NCI-H774 (cell line): ENCODE measurements at places on chromosomes 1 and 21.

DNA sequence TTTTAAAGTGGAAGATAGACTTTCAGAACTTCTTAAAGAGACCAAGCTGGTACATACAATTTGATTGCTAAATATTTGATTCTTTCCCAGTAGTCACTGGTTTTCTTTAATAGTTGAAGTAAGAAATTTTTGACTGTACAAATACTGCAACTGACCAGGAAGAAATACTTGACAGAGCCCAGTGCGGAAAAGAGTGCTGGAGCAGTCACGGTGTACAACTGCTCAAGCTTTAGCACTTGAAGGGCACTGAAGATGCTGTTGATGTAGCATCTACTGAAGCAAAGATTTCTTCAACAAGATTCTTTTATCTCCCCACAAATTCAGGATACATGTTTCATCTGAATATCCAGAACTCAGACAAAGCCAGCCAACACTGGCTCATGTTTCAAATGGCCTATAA, 41.5 kb downstream of the SLC35F3 start:
- no peak for DNase-seq

DNA sequence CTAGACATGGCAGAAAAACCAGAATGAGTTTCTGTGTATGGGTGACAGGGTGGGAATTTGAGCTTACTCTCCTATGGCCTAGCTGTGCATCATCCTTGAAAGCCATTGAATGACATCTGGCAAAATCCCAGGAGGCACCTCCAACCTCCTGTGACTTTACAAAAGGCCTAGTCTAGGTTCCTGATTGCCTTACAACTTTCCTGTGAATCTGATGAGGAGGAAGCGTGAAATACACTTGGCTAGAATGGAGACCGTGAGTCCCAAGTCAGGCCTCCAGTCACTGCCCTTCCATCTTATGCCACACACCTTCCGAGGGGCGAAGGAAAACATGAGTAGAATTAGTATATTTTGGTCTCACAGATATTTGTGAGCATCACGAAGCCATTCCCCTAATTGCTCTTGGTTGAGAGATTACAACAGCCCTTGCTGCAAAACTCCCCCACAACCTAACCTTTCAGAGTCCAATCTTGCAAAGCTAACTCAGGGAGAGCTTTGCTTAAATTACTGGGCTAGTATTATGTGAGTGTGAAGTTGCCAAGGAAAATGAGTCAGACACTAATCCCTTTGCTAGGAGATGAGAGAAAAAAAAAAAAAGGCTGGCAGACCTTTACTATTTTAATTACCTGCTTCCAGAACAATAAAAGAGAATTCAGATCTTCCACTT, 36.3 kb upstream of the PAXBP1 start:
- no peak for DNase-seq

DNA sequence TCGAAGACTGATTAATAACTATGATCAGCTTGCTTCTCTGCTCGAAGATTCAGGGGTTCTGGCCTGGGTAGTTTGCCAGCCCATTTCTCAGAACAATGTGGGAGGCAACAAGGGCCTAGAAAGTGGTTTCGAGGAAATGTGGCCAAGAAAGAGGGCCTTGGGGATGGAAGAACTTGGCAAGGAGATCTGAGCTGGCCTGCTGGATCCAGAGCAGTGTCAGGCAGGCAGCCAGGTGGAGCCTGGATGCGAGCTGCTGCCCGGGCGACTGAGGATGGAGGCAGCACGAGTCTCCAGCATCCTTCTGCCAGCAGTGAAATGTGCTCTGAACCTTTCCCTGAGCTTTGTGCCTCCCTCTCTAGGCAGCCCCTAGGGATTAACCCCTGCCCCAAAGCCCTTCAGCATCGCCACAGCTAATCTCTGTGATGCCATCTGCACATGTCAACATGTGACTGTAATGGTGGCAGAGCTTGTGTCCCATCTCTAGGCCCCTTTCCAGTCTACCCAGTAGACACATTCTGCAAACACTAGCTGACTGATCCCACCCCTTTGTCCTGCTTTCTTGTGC, 61.0 kb upstream of the NEK2 start:
- DNase-seq = no peak

DNA sequence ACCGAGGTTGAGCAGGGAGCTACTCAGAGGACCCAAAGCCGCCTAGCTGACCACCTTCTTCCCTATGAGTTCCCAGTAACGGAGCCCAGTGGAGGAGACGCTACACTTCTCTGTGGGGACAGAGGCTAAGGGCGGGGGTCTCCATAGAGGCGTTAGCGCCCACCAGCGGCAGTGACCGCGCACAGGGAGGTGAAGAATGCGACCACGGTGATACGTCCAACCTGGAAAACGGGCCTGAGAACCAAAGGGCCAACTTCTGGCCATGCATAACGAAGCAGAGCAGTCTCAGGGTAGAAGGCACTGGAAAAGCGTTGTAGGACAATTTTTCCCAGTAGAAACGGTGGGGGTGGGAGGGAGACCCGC, 400 bp upstream of the COG2 start:
- no peak for DNase-seq

GRCh38 chr1:221915764-221916163, 173.9 kb upstream of the DUSP10 start:
- no peak for DNase-seq
